Cardiac fibroblast (primary cell): ENCODE measurements at places on chromosomes 4 and X.

DNA sequence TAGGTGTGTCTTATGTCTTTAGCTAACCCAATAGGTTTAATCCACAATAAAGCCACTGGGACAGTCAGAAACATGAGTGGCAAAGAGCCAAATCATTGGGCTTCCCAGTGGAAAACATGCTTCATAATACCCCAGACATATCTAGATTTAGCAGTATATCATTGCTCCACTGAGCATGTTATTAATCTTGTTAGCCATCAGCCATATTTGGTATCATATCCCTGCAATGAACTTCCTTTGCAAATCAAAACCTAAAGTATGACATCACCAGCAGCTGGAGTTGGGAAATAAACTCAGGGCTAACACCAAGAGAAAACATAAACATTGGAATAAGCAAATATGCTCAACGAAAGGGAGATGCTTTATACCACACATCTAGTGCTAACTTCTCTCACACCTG is 280.8 kb upstream of the NOCT start:
- DNase-seq: peak; percentile 81

DNA sequence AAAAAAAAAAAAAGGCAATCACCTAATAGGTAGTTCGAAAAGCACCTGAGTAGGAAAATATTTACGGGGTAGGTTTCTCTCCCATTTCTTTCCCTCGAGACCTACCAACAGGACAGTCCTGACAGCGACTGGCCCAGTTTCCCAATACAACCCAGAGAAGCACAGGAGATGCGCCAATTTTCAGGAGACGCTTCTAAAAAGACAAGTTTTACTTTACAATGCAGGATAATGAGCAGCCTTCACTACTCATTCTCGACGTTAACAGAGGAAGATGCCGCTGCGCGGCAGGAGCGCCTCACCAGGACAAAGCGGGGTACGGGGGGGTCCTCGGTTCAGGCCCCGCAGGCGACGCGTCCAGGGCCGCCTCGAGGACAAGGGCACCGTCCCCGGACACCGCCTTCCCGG is 708 bp downstream of the BCLAF3 start:
- no peak for DNase-seq

- DNase-seq: peak; percentile 52
These were observed 802 bp downstream of the COX18 start for GRCh38 chr4:73068491-73069337.

GRCh38 chrX:76920607-76921006 is 493.1 kb downstream of the MAGEE1 start:
- no peak for DNase-seq

DNA sequence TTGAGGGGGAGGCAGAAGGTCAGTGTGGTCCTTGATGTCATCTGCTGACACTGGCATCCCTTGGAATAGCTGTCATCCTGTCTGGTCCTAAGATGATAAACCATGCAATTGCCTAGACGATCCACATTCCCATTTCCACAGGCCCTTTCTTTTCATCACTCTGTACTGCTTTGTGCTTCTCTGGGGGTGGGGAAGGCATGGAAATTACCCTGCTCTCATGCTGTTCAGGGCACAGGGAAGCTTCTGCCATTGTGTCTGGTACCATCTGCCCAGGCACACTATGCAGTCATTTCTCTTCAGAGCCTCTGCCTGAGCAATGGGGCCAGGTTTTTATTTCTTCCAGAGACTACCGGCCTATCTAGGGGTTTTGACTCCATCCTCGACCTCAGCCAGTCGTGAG is 49.7 kb upstream of the ELOVL6 start:
- DNase-seq: no peak

DNA sequence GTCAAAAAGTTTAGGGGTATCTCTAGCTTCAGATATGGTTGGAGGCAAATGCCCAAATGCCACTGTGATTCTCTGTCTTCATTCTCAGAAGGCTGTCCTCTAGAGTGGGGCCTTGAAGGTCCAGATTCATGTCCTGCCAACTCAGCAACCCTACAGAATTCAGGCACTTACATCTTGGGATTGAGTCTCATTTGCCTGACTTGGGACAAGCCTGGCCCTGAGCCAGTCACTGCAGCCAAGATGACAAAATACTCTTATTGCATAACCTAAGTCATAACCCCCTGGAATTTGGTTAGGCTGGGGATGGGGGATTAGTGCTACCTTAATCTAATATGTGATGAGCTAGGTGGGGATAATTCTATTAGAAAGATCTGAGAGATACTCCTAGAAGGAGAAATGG is 100.5 kb downstream of the AREG start:
- peak; percentile 93 for DNase-seq
